ENCODE measurements at places on chromosomes 16 and 17.

DNA sequence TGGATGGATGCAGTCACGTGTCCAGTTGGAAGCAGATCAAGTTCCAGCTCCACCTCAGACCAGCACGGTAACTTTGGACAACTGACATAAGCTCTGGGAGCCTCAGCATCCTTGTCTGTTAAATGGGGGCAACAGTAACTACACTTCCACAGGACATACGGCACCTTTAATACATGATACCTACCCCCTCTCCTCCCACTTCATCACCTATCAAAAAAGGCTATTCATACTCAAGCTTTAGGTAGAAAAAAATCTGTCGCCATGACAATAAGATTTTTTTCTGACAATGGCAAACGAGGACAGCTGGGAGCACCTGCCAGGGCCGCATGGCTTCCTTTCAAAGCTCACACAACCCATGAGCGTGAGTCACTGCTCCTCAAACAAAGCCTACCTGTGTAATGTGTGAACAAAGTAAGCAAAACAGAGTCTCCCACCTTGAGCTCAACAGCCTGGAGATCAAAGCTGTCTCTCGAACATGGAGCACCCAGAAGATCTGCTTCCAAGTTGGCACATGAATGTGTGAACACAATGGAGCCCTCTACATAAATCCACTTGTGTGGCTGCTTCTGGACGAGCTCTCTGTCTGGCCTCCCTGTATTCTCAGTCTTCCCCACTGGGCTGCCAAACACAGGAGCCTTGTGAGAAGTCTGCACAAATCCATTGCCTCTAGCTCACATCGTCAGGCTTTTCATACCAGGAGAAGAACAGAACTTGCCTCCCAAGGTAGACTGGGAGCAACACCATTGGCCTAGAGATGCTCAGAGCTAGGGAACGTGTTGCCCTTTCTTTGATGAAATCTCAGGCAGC lies 459.7 kb downstream of the SOX9 start:
- H3K36me3 ChIP-seq: peaks cover 9% of the 10 kb centered on the region
- no peak overlapping the region for H3K4me3 ChIP-seq
- H3K27me3 ChIP-seq: no peaks in the 10 kb centered on the region
- no peak for DNase-seq
- H3K4me1 ChIP-seq: peaks cover 28% of the 10 kb centered on the region

DNA sequence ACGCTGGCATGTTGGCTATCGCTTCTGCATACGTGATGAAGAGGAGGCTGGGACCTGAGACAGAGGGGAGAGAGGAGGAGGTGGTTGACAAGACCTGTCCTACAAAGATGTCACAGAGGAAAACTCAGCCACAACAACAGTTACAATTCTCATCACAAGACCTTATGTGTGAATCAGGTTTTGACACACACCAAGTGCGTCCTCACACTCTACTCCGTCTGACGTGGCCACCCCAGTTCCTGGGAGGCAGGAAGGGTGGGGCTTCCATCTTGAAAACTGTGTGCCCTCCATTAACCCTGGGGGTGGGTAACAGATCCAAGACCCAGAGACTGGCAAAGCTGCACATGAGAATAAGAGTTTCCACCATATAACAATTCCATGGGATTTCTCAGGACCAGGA lies 24.1 kb downstream of the SLC6A4 start:
- H3K4me3 ChIP-seq: no peak overlapping the region
- H3K4me1 ChIP-seq: no peaks in the 10 kb centered on the region
- no peaks in the 10 kb centered on the region for H3K27me3 ChIP-seq
- no peak overlapping the region for H3K27ac ChIP-seq
- no peaks in the 10 kb centered on the region for H3K36me3 ChIP-seq
- no peak for DNase-seq

DNA sequence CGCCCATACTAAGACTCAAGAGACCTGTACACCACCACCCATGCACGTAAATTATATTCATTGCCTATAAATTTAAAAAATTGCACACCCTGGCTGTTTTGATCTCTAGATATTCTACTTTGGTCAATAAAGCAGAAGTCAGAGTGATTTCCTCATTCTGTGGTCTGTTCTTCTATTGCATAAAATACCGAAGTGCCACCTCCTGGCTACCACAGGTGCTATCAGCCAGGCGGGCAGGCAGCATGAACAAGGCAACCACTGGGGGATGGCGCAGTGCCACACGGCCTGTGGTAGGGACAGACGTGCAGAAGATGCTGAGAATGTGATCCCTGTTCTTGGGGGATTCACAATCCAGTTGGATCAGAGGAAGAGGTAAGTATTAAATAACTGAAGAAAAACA lies 122.3 kb downstream of the CDK5R1 start:
- H3K27ac ChIP-seq: no peak overlapping the region
- H3K27me3 ChIP-seq: no peaks in the 10 kb centered on the region
- H3K36me3 ChIP-seq: no peaks in the 10 kb centered on the region
- DNase-seq: peak; percentile 63

DNA sequence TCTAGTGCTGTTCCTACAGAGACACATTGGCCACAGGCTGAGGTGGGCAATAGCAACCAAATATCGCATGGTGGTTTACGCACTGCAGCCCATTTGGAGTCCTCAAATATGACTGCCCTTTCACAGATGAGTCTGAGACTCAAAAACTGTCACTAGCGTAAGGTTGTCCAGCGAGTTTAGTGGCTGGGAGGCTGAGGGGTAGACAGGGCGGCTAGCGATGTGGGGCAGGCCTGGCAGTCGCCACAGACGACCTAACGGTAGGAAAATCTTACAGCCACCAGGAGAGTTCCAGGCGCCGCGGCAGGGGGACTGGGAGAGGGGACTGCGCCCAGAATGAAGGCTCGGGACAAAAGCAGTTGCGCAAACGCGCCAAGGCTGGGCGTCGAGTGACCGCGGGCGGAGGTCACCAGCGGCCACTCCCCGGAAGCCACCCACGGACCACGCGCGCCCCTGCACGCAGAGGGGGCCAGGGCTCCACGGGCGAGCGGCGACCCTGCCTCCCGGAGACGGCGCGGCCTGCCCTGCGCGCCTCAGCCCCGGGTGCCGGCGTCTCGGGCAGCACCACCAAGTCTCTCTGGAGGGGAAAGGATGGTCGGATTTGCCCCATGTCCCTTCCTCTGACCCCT lies 699 bp upstream of the MAP1LC3B start:
- H3K36me3 ChIP-seq: no peaks in the 10 kb centered on the region
- peak overlapping the region; percentile 71 for H3K4me3 ChIP-seq
- H3K27me3 ChIP-seq: no peaks in the 10 kb centered on the region
- peak overlapping the region; percentile 76 for H3K27ac ChIP-seq

GRCh38 chr16:56921571-56921970 lies 10.4 kb upstream of the HERPUD1 start:
- H3K36me3 ChIP-seq: no peaks in the 10 kb centered on the region
- no peak overlapping the region for H3K4me3 ChIP-seq
- DNase-seq: no peak
- no peak overlapping the region for H3K27ac ChIP-seq
- no peaks in the 10 kb centered on the region for H3K27me3 ChIP-seq
- peaks cover 45% of the 10 kb centered on the region for H3K4me1 ChIP-seq
